ENCODE measurements at places on chromosomes 6 and 20.

- no peak for DNase-seq
Measured at GRCh38 chr6:158772851-158773371, 46.3 kb downstream of the EZR start.

- DNase-seq, result no peak
Measured at GRCh38 chr6:40706178-40706577, 119.0 kb upstream of the LRFN2 start.

- no peak for DNase-seq
Measured at GRCh38 chr6:69795469-69796072, 1.2 kb downstream of the LMBRD1 start.

DNA sequence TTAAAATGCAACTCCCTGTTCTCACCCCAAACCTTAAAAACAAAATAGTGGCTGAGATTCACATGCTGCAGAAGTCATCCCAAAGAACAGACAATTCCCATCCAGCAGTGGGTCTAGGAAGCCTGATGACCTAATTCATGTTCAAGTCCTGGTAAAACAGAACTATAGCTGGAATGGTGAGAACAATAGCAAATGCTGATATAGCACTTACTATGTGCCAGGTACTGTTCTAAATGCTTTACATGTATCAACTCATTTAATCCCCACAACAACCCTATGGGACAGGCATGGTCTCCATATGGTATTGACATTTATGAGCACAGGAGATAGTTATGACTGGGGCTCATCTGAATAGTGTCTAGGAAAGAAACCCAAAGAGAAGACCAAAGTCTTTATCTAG is 5.6 kb downstream of the DDO start:
- DNase-seq, result no peak

DNA sequence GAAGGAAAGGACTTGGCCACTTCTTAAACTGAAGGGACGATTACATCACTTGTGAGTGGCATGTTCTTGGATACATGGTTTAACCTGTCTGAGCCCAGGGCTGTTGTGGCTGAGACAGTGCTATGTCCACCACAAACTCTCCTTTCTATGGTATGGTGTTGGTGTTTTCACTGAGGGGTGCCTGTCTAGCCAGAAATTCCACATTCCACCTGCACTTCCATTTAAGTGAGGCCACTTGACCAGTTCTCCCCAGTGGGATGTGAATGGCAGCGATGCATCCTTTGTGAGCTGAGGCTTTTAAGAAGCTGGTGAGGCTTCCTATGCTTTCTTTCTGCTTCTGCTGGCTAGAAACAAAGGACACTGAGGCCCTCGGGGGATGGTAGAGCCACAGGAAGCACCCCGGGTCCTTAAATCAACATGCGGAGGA is 151.4 kb upstream of the CHD6 start:
- no peak for DNase-seq

GRCh38 chr6:19587238-19587942 is 249.8 kb upstream of the ID4 start:
- no peak for DNase-seq

DNA sequence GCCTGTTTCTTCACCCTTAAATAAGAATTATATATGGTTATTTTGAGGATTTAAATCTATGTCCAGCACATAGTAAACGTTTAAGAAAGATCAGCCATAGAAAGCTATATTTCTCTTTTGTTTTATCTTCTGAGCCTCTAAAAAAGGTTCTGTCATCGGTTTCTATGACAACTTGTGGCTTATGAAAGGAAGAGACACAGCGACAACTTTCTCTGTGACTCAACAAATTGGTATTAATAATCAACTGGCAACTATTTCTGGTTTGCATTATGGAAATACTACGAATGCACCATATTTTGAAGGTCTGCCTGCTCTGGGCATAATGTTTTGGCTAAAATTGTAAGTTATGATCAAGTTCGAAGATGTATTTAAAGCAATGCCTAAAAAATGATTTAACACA is 751.0 kb downstream of the CD109 start:
- DNase-seq, result no peak

DNA sequence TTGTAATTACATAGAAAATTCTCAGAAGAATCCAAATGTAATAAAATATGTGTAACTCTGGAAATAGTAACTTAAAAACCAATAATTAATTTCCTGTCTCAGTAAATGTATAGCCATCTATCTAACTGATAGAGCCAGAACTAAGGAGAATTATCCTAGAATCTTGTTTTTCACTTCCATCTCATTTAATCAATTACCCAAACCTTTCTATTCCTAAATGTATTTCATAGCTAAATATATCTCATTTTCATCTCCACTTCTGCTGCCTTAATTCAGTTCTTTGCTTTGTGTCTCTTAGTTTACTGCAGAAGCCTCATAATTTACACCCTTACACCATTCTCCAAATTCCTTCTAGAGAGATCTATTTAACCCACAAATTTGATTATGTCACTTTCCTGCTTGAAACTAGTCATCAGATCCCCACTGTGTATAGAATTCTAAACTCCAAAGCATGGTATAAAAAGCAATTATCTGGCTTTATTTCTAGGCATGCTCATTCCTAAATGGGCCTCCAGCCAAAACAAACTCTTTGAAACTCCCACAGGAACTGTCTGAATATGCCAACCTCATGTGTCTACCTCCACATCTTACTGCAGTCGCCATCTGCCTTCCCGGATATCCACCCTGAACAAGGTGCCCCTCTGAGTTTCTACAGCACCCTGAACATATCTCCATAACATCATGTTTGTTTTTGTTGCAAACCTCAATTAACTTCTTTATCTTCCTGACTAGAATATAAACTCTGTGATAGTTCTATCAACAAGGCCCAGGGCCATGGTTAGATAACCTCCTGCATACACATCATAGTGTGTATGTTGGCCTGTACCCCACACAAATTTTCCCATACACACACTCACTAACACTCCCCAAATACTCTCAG is 70.5 kb upstream of the ADTRP start:
- no peak for DNase-seq

GRCh38 chr6:164286011-164286410 is 871.5 kb downstream of the QKI start:
- no peak for DNase-seq

GRCh38 chr6:63556369-63556768 is 15.9 kb upstream of the LOC128125822 start:
- DNase-seq, result no peak

- DNase-seq, result no peak
Measured at GRCh38 chr20:38590676-38591473, 9.9 kb downstream of the ADIG start.

- DNase-seq, result no peak
Measured at GRCh38 chr6:22394691-22395090, 97.9 kb upstream of the PRL start.

- no peak for DNase-seq
Measured at GRCh38 chr20:32036252-32036651, 15.8 kb upstream of the HCK start.

GRCh38 chr6:142887517-142887916 is 57.5 kb downstream of the HIVEP2 start:
- no peak for DNase-seq

DNA sequence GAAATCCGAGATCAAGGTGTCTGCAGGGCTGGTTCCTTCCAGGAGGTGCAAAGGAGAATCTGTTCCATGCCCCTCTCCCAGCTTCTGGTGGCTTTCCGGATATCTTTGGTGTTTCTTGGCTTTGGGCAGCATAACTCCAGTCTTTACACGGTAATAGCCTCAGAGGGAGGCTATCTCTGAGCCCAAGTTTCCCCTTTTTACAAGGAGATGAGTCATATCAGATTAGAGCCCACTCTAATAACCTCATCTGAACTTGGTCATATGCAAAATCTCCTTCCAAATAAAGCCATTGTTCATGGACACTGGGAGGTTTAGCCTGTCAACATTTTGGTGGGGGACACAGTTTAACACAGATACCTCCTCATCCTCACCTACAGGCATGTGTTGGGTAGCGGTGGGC is 213.7 kb downstream of the ATXN1 start:
- DNase-seq, result no peak

- no peak for DNase-seq
Measured at GRCh38 chr6:3409699-3410384, 47.0 kb downstream of the SLC22A23 start.

DNA sequence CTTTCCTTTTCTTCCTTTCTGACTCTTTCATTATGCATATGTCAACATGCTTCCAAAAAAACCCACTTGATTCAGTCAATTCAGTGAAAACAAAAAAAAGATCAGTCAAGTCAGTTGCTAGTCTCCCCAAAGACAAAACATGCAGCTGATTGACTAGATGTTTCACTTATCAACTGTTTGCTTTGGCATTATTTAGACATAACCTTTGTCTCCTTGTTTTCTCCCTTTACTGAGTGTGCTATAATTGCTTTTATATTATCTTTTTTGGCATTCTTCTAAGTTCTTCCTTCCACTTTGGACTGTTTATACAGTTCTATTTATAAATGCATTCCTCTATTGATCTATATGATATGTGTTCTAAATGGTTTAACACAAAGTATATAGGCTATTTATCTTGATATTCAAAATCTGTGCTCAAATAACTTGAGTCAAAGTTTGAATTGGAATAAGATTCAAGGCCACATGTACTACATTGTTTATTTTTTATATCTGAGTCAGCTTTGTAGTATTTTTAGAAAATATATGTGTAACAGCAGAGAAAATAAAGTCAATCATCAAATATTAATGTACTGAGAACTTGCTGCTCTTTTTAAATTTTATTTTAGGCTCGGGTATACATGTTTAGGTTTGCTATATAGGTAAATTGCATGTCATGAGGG is 260.5 kb downstream of the CENPW start:
- no peak for DNase-seq

DNA sequence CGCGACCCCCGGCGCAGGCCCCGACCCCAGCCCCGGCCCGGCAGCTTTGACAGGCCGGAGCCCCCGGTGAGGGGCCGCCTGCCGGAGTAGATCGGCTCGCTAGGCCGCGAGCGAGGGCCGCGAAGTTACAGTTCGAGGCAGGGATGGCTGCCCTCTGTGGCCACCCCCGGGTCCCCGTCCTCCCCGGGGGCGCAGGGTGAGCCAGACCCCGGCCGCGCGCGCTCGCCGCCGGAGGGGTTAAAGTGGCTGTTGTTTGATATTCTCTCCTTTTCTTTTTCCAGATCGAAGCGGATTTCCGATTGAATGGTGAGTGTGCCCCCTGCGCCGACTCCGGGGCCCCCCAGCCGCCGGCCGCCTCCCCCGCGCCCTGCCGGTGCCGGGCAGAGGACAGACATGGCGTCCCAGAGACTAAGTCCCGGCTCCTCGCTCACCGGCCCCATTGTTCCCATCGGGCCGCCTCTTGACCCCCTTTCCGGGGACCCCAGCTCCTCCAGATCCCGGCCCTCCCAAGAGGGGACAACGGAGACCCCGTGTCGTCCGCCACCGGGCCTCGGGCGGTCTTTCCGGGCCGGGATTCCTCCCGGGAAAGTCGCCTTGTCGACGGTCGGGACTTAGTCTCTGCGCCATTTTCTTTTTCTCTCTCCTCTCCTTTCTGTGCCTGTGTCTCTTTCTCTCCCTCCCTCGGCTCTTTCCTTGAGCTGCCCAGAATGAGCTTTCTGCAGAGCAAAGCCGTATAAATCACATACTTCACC is 704 bp downstream of the TOP1 start:
- DNase-seq, result peak; percentile 58

- no peak for DNase-seq
Measured at GRCh38 chr20:39066471-39067242, 104.5 kb downstream of the DHX35 start.

DNA sequence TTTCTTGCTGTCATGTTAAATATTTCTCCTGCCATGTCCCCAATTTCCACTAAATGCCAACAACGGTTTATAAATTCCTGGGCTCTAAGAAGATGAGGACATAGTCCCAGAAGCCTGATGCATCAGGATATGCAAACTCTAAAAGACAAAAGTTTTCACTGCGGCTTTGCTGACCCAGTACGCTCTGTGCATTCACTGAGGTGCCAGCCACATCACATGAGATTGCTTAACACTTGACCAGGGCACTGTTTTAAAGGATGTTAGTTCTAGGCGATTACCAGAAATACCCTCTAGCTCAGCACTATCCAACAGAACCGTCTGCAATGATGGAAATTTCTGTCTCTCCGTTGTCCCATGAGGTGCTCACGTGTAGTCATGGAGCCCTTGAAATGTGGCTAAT is 19.9 kb upstream of the ADTRP start:
- no peak for DNase-seq

DNA sequence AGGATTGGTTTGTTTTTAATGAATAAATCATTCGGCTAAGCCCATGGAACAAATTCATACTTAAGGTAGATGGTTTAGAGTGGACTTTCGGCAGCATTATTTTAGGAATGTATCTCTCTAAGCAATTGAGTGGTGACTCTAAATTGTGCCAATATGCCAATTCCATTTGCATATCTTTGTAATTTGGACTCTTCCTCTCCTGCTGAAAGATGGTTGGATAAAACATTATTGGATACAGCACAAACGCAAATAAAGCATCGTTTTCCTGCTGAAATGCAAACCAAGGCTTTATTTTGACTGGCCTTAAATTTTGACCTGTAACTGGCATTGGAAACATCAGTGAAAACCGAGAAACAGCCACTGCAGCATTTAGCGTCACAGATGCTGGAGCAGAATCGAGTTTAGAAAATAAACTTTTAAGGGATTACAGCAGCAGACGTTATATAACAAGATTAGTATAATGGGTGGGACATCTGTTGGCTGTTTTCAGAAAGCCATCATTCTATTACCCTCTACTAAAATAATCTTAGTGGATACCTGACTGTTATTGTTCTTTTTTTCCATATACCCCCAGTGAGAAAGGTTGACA is 726.0 kb downstream of the KIF16B start:
- DNase-seq, result no peak

- DNase-seq, result no peak
Measured at GRCh38 chr6:75842191-75842590, 93.2 kb downstream of the MYO6 start.

GRCh38 chr6:141510803-141511202 is 621.9 kb upstream of the GJE1 start:
- DNase-seq, result no peak

DNA sequence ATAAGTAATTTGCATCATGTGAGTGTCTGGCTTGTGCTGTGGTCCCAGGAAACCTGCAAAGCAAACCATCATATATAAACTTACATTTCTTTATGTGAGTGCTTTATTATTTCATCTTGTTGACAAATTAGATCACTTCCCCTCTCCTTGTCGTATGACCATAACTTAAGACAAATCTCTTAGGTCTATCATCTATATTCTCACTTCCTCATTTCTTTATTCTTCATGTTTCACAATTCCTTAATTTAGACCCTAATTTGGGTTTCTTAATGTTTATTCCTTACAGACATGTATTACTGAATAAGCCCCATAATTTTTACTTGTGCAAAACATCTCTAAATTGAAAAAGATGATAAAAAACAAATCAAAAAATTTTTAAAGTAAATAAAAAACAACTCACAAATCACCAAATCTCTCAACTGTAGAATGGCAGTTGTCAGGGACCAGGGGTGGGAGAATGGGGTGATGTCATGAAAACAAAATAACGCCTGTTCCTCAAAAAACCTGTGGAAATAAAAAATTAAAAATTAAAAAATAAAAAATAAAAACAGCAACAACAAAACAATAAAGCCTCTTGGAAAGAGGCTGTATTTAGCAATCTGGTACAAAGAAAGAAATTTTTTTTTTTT is 49.5 kb upstream of the FBXO30 start:
- no peak for DNase-seq
